ENCODE measurements at places on chromosomes 13 and 19.

- no peak for DNase-seq
These were observed 622.6 kb upstream of the PCDH20 start for GRCh38 chr13:62038214-62038613.

- no peak for DNase-seq
These were observed 5.2 kb downstream of the CEACAM4 start for GRCh38 chr19:41621654-41622053.

DNA sequence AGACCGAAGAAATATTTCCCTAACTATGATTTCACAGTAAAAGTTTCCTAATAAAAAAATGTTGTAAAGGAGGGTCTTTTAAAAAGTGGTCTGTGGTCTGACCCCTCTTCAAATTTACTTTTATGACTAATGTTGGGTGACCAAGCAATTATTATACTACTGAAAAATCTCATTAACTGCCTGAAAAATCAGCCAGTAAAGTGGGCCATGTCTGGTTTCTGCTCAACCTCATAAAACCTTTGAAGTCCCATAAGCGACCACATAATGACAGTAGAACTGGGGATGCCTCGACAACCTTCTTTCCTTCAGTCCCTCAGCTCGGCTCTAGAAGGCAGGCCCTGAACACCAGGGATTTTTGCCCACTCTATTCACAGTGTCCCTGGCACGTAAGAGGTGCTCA, 434.3 kb downstream of the EFNB2 start:
- no peak for DNase-seq

- DNase-seq, result no peak
These were observed 64.2 kb downstream of the ARHGAP35 start for GRCh38 chr19:46924874-46925547.

DNA sequence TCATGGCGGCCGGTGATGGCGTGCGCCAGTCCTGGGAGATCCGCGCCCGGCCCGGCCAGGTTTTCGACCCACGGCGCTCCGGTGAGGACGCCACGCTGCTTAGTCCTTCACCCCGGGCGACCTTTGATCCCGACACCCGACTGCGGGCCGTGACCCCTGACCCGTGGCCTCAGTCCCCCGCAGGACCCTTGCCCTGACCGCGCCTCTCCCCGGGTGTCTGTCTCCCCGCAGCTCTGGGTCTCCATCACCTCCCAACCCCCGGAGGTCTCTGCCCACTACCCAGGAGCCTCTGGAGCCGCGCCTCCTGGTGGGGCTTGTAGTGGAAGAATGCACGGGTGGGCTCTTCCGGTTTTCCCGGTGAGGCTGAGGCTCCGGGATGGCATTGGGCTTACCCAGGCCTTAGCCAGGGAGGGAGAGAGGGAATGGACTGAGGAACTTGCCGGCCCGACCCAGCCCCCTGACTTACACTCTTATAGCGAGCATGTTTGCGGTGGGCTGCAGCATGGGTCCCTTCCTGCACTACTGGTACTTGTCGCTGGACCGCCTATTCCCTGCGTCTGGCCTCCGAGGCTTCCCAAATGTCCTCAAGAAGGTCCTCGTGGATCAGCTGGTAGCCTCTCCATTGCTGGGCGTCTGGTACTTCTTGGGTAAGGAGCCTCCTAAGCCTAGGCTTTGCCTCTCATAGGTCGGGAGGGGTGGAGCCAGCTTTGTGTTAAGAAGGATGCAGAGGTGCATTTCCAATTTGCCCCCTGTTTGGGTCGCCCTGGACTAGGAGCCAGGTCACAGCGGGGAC, 566 bp downstream of the MPV17L2 start:
- no peak for DNase-seq

GRCh38 chr13:34371645-34372395, 553.9 kb downstream of the RFC3 start:
- DNase-seq, result no peak

DNA sequence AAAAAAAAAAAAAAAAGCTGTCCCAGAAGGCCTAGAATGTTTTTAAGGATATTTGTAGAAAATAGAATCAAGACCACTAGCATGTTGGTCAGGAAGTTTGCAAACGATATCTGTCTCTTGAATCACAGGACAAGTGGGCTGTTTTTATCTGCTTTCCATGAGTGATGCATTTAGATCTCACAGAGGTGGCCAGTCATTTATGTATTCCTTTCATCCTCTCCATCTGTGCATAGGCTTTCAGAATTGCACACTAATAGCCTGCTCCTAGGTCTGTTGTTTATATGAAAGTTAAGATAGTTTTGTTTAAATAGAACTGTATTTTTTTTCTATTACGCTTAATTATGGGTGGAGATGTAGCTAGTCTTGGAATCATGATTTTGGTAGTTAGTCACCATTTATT, 289.5 kb downstream of the SHISA2 start:
- DNase-seq, result no peak

DNA sequence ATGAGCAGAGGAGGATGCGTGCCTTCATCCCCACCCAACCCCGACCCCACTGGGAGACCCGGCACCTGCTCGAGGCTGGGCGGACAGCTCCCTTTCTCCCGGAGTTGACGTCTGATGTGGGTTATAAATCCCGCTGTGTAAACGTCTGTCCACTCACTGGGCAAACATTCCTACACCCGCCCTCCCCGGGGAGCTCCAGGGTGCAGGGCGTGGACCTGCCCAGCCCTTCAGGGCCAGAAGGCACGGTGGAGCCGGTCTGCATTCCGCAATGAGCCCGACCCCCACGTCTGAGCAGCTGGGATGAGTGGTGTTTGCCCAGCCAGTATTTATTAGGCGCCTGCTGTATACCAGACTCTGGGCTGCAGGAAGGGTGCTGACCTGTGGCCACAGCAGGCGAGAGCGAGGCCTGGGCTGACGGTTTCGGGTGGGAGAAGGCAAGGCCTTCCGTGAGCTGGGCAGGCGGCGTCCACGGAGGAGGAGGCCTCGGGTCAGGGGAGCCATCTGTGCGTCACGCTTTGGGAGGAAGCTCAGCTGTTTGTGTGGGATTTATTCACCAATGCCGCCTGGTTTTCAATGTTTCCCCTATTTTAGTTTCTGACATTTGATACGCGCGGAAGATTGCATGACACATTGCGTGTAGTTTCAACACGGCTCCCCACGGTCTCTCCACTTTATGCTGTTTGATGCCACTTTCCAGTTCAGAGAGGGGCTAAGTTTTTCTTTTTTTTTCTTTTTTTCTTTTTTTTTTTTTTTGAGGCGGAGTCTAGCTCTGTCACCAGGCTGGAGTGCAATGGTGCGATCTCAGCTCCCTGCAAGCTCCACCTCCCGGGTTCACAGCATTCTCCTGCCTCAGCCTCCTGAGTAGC, 2.0 kb downstream of the MISP start:
- DNase-seq, result no peak

DNA sequence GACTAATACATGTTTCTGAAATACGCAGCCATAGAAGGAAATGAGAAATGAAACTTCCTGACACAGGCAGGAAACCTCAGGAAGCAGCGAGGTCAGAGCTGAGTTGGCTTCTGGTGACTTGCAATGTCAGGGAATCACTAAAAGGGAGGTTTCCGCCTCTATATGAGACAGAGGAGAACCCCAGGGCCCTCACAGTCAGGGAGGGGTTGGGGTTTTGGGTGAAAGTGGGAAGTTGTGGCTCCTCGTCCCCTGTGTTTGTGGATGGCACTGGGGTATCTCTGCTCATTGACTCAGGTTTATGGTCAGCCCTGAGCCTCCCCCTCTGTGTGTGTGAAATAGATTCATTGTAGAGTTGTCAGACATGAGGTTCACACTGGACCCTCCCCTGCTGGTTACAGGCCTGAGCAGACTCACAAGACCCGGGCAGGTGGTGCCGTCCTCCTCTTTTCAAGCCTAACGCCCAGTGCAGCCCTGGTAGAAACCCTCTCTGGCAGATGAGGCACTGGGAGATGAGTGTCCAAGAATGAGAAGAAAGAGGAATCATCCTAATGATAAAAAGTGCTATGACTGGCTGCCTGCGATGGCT, 5.5 kb upstream of the LILRA6 start:
- no peak for DNase-seq

DNA sequence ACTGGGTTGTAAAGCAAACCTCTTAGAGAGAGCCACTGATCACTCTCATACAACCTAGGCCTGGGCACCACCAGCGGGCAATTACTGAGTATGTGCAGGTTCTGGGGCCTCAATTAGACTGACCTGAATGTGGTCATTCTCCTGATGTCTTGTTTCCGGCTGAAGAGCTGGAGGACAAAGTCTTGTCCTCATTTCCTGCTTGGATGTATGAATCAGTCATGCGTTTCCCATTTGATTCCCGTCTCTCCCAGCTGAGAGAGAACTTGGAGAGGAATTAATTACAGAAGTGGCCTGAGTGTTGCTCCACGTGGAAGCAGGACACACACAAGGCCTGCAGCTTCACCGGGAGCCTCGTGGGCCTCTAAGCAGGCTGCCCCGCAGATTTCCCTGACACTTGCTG, 799.3 kb upstream of the ARGLU1 start:
- DNase-seq, result no peak

GRCh38 chr13:70390968-70391367, 282.7 kb upstream of the KLHL1 start:
- DNase-seq, result no peak
